ENCODE measurements at places on chromosomes 1 and 21.
A peak's percentile ranks its signal among the peaks of the same experiment; 100 is the strongest.

- DNase-seq, result no peak
These were observed 89.0 kb upstream of the CHODL start for GRCh38 chr21:18155508-18156193.

- no peak for DNase-seq
These were observed 40.9 kb downstream of the RAP1A start for GRCh38 chr1:111660204-111661150.

GRCh38 chr1:83024251-83024767, 974.6 kb downstream of the TTLL7 start:
- DNase-seq, result no peak

GRCh38 chr1:100462326-100463025, 75.5 kb upstream of the GPR88 start:
- DNase-seq, result no peak

DNA sequence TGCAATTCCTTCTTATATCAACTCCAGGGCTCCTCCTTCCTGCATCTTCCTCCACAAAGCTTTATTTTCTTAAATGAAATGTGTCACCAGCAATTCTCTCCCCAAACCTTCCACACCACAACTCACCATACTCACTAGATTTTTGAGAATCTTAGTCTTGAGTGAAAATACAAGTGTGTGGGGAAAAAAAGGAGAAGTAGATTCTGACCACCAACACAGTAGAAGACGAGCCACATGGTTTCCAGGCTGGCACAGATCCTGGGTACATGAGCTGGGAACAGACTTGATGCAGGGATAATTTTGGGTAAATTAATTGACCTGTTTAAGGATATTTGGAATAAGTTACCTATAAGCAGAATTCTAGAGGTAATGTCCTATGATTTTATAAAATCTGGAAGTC, 72.8 kb upstream of the KCNJ15 start:
- DNase-seq, result no peak

DNA sequence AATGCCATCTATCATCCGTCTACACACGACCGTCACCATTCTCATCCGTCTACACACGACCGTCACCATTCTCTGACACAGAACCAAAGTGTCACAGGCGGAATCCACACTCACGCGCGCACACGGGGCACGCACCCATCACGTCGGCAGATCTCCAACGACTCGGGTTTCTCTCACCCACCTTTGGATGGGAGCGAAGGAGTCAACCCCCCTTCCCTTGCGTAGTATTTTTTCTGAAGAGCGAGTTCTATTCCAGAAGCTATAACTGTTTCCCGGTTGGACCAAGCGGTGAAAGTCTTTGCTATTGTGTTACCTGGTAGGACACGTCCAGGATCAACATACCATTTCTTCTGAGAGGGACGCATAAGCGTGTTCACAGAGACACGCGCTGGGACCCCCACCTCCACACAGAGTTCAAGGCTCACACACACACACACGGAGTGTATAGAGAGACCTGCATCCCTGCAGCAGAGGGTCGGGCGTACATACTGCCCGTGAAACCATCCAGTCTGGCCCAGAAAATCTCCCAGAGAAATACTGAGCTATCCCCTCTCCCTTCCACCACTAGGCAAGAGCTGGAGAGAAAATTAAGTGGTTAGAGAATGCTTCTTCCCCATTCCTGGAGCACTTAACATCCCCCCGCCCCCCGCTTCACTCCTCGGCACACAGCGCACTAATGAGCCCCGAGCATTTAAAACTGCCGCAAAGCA, 741 bp downstream of the DUSP10 start:
- peak; percentile 51 for DNase-seq

GRCh38 chr21:37263827-37264600, 3.1 kb downstream of the VPS26C start:
- no peak for DNase-seq

- DNase-seq, result peak; percentile 77
These were observed 20.2 kb downstream of the IPP start for GRCh38 chr1:45730075-45730779.

DNA sequence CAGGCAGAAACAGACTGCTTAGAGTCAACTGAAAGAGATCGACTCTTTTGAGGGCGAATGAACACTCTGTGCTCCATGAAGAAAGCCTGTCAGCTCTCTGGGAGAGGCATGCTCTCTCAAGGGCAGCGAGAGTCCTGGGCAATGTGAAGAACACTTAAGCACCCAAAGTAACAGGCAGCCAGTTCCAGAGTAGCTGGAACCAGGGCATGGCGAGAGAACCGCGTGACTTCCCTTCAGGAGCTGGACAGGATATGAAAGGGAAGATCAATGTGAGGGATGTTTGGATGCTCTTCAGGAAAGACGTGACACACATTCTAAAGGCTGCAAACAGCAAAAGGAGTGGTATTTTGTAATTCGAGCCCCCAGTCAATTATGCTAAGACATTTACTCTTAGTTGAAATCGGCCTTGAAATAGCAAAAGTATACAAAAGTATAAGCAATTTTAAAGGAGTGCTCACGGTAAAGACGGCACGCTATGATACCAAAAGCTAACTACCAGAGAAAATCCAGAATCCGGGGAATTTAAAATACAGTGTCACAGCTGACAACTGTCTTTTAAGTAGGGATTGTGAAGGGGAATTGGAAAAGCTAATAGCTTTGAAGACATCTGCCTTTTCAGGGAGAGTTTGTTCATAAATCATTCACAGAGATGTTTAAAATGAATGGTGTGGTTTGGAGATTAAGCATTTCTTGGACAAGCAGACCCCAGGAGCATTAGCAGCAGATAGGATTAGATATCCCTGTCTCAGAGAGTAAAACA, 20.8 kb downstream of the ADAMTS5 start:
- DNase-seq, result peak; percentile 93

GRCh38 chr1:116340506-116341231, 32.4 kb upstream of the ATP1A1 start:
- no peak for DNase-seq

DNA sequence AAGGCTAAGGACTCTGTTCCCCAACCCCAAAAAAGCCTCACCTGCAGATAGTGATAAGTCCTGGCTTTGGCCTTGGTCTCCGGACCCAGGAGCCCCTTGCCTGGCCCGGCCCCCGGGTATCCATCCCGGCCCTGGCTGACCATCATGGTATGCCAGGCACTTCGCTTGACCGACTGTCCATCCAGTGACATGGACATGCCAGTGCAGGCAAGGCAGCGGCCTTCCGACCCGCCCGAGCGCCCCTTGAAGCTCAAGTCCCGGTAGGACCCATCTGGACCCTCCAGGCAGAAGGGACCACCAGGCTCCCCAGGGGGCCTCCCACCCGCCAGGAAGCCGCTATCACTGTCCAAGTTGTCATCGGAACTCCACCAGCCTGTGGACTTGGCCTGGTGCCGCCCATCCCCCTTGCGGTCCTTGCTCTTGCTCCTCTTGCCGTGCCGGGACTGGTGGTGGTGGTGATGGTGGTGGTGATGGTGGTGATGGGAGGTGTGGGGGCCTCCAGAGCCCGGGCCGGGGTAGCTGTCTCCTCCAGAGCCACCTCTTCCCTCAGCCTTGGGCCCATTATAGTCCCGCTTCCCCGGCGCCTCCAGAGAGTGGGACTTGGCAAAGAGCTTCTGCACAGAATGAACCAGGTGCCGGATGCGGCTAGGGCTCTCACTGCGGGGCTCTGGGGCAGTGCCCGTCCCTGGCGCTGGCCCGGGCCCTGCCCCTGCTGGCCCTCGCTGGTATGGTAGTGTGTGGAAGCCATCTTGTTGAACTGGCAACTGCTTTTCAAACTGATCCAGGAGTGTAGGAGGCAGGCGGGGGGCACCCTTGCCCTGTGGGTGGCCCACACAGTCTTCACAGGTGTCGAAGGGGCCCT, 25.0 kb downstream of the DLGAP3 start:
- no peak for DNase-seq

DNA sequence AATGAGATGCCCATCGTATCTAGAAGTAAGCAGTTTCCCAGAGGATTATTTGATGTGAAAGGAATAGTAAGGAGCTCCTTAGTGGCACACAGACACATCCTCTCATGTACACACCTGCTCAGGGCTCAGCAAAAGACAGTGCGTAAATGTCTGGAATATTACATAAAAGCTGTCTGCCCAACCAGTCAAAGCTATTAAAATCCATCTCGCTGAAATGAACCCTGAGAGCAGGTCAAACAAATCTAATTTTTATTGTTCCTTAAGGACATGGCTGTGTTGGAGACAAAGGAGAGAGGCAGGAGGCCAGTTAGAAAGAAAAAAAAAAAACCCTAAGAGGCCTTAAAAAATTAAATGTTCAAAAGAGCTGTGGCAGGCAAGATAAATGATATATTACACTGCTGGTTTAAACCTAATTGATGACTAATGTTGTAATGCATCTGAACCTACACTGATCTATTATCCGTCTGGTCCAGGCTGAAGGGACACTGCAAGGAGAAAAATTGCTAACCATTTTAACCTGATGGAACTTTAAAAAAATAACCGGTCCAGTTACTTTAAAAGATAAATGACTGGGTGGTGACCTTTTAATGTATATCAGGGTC, 58.5 kb upstream of the FGGY start:
- DNase-seq, result no peak

- DNase-seq, result no peak
These were observed 1.3 kb downstream of the TACSTD2 start for GRCh38 chr1:58575551-58576324.

GRCh38 chr1:220224033-220224432, 48.2 kb downstream of the RAB3GAP2 start:
- no peak for DNase-seq

GRCh38 chr1:107914119-107914765, 50.7 kb downstream of the VAV3 start:
- DNase-seq, result no peak

- no peak for DNase-seq
These were observed 63.5 kb downstream of the AGPAT3 start for GRCh38 chr21:43928222-43929125.

- peak; percentile 91 for DNase-seq
These were observed 634.4 kb downstream of the MATN1 start for GRCh38 chr1:30089024-30089430.

DNA sequence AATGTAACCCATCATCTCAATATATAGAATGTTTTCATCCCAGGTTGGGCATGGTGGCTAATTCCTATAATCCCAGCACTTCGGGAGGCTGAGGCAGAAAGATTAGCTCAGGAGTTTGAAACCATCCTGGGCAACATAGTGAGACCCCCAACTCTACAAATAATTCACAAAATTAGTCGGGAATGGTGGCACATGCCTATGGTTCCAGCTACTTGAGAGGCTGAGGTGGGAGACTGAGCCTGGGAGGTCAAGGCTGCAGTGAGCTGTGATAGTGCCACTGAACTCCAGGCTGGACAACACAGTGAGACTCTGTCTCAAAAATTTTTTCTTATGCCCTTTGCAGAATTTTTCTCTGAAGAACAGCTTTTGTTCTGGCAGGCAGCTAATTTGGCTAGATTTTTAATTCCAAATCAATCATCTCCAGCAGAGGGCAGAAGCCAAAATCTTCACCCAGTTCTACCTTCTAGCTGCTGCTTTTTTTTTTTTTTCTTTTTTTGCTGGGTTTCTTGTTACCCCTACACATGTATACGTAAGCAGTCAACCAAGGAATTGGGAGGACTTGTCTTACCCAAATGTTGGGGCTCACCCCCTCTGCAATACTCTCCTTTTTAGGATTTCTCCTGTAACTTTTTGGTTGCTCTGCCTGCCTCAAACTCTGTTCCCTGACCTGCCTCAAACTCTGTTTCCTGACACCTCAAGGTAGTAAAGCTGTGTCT, 2.7 kb upstream of the RAD54L start:
- no peak for DNase-seq

DNA sequence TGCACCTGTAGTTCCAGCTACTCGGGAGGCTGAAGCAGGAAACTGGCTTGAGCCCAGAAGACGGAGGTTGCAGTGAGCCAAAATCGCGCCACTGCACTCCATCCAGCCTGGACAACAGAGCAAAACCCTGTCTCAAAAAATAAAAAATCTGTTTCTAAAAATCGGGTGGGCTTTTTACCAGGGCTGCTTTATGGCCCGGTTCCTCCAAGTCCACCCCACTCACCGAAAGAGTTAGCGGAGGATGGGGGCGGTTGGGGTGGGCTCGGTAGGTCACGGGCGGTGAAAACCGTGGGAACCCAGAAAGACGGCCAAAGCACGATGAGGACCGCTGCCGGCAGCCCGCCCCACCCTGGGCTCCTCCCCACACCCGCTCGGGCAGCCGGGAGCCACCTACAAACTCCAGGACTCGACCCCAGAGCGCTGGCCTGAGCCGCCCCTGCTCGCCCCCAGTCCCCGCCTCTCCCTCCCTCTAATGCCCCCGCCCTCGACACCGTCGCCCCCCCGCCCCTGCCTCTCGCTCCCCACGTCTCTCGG, 846 bp upstream of the PER3 start:
- peak; percentile 81 for DNase-seq

DNA sequence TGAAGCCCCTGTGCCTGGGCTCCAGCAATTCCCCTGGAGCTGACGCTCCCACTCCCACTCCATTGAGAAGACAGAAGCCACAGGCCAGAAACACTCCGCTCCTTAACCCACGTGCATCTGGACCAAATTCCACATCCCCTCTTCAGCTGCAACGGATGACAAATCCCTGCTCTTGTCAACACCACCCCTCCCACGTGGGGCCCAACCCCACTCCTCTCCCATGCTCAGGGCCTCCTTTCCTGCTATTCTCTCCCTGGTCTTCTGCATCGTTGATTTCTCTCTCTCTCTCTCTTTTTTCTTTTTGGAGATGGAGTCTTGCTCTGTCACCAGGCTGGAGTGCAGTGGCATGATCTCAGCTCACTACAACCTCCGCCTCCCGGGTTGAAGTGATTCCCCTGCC, 18.3 kb downstream of the CA6 start:
- DNase-seq, result peak; percentile 92

DNA sequence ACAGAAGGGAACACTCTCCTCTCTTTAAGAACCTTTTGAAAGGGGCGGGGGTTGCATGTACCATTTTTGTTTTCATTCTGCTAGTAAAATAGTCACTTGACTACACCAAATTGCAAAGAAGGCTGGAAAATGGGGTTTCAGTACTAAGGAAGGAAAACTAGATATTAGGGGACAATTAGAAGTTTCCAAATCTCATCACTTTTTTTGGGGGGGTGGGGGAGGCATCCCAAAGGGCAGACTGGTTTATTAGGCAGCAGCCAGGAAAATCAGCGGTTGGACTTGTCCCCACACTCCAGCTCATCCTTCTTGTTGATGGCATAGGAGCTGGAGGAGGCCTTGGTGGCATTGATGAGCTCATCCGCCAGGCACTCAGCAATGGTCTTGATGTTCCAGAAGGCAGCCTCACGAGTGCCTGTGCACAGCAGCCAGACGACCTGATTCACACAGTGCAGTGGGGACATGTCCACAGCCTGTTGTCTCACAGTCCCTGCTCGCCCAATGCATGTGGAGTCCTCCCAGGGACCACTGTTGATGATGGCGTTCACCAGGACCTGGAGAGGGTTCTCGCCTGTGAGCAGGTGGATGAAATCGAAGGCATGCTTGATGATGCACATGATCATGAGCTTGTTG, 1.7 kb upstream of the TMEM50B start:
- DNase-seq, result peak; percentile 69

- DNase-seq, result peak; percentile 93
These were observed at the start of gene ZNF593 for GRCh38 chr1:26169669-26170471. ZNF593 (plus strand) TSS chr1:26169908; CDS start chr1:26169984, 76 bp downstream.

GRCh38 chr1:245611251-245611650, 456.5 kb downstream of the KIF26B start:
- no peak for DNase-seq

- DNase-seq, result no peak
These were observed 202.1 kb upstream of the PLXNA2 start for GRCh38 chr1:208446271-208446691.

- peak; percentile 15 for DNase-seq
These were observed 65.5 kb upstream of the CR1L start for GRCh38 chr1:207579436-207579799.
